NCI-H446 (cell line): ENCODE measurements at places on chromosomes 4 and X.

GRCh38 chr4:4812145-4812794, 47.2 kb upstream of the MSX1 start:
- no peak for DNase-seq

GRCh38 chrX:54785901-54786300, 12.2 kb downstream of the ITIH6 start:
- no peak for DNase-seq

DNA sequence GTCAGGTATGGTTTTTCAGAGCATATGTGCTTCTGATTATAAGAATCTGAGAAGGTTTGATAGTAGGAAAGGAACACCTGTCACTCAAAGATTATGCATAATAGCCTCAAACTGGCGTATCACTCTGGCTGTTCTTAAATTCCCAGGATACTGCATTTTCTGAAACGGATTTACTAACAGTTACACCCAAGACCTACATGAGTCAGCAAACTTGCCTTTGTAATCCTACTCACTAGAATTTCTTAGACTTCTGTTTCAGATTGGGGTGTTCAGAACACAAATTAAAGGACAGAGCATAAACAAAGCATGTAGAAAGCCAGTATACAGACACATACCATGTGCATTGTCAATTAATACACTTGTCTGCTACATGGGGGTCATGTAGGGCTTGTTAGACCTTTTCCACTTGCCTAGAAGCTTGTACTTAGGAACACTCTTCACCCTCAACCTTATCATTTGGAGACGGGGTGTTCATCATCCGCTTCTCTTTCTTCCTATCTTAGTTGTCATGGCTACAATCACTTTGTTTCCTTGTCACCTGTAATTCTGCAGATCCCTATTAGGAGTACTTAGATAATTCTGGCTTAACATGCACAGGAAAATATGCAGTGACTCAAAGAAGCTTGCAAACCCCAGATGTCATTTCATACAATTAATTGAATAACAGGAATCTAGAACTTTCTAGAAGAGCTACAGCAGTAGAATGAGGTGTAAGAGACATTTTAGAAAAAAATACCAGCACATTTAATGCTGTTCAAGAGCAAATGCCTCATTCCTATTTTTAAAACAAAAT, 593.0 kb upstream of the TENM3 start:
- no peak for DNase-seq

GRCh38 chr4:179352221-179352620, 1910.0 kb upstream of the AGA start:
- DNase-seq = no peak

GRCh38 chrX:117713411-117713810, 403.2 kb downstream of the KLHL13 start:
- no peak for DNase-seq
